ENCODE measurements at places on chromosomes 12 and 14. TPM values are rescaled to one million over a fixed set of nuclear protein-coding genes. Genes with fewer than 3 reads are reported as not detected.

Gene LRP1
- 209 TPM for total RNA-seq

Gene VDR
- 13.6 TPM for total RNA-seq

Gene NYNRIN
- total RNA-seq, result 153 TPM

Gene SOX5
- total RNA-seq, result 1.1 TPM

Gene IL31
- not detected for total RNA-seq

Gene ALG10
- total RNA-seq, result 7.3 TPM

Gene SLC5A8
- total RNA-seq, result not detected

Gene KRT4
- not detected for total RNA-seq

Gene TCL1A
- not detected for total RNA-seq

Gene TAS2R7
- not detected for total RNA-seq

Gene TROAP
- total RNA-seq, result 7.6 TPM

Gene DTX1
- not detected for total RNA-seq

Gene SYCP3
- under 0.01 TPM for total RNA-seq

All from placental epithelial cell (primary cell).